Stimulated activated CD8-positive, alpha-beta memory T cell treated with anti-CD3 and anti-CD28 coated beads, Interleukin-15, amount 100 ng/mL, for 48 hours (primary cell): ENCODE measurements at places on chromosomes 1 and 21.

GRCh38 chr1:3906672-3907020 is 6.6 kb upstream of the C1orf174 start:
- no peak for DNase-seq

DNA sequence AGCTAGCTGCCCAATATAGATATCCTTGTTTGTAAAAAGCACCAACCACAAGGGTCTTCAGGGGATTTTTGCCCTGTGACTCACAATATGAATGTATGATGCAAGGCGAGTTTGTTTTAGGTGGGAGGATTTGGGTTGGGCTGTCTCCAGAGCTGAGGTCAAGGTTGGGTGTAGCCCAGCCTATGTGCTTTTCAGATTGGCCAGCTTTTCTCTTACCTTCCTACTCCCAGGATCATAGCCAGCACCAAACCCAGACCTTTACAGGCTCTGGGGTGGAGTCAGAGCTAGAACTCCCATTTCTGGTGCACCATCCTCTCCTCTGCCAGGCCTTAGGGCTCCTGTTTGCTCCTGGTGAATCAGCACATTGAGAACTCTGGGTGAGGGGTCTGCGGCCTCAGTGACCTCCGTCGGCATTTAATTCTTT is 55.6 kb upstream of the GCLM start:
- DNase-seq: no peak

DNA sequence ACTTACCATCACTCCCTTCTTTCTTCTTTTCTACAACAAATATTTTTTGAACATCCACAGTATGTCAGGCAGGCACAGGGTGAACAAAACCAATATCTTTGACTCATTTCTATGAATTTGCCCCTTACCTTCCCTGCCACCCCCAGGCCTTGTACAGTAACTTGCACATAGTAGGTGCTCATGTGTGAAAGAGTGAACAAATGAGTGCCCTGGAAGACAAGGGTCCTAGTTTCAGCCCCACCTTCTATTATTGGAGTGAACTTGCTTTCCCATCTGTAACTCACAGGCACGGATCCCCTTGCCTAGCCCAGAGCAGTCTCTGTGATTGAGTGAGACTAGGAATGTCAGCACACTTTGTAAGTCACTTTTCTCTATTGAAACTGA is 12.8 kb downstream of the ZDHHC18 start:
- DNase-seq: no peak

DNA sequence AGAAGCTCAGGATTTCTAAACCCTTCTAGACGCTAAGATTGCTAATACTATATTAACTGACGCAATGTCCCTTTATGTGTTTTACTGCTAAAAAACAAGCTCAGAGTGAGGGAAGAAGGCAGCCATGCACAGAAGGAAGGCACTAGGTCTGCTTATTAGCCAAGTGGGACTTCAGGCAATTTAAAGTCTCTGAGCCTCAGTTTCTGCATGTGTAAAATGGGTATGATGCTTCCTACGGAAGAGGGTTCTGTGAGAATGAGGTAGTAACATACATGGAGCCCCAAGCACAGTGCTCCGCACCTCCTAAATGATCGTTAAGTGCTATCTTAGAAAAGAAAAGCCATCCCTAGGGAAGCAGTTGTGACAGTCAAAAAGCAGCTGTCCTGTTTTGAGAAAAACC is 16.9 kb downstream of the MIS18A start:
- no peak for DNase-seq

DNA sequence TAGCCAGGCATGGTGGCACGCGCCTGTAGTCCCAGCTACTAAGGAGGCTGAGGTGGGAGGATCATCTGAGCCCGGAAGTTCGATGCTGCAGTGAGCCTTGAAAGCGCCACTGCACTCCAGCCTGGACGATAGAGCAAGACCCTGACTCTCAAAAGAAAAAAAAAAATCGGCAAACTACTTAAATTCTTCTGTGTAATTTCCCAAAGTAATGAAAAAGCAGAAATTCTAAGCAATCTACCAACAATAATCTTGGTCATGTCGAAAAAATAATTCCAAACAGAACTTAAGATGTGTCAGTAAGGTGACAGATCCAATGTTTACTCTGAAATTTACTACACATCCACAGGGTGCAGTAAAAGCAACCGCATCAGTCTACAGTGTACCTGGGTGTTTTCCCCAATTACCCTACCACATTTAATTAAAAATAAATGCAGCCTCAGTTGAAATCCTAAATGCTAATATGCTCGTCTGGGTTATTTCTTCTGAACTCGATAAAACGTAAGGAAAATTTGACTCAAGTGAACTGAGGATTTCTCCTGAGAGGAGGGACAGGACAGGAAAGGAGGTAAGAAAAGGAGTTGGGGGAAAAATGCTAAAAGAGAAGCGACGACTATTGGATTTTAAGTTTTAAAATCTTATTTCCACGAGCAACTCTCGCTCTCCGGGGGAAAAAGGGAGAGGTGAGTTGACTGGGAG is 801 bp downstream of the EPRS1 start:
- no peak for DNase-seq
